Activated CD4-positive, alpha-beta memory T cell treated with anti-CD3 and anti-CD28 coated beads, Interleukin-2, amount 10 ng/mL, durations not matched to agents 7 days and 5 days (primary cell): ENCODE measurements at places on chromosomes 7 and 10. TPM values are rescaled to one million over a fixed set of nuclear protein-coding genes. Genes with fewer than 3 reads are reported as not detected.

- DNase-seq = no peak
These were observed 71.7 kb upstream of the ADAM12 start for GRCh38 chr10:126459878-126460481.

GRCh38 chr10:54094321-54094720 lies 706.7 kb downstream of the PCDH15 start:
- no peak for DNase-seq

DNA sequence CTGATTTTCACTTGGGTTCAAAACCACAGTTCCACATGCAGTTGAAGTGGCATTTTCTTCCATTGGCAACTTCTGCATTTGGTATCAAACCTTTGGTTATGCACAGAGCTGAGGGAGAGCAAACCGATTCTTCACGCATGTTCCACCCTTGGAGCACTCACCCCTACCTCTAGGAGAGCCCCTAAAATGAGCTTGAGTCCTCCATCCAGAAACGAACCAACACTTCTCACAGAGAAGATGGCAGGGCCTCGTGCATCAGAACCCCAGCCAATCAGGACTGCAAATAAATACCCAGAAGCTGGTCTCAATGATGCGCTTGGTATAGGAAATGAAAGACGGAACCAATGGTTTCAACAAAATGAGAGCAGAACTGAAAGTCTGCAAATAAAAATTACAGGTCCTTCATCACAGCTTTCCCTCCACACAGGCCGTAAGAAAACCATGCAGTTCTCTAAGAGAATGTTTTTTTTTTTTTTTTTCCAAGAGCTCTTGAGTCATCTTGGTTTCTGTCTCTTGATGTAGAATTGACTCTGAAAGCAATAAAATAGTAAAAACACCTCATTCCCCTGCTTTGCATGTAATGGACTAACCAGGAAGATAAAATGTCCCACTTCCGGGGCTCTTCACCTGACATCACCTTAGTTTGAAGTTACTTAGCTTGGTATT lies 23.9 kb downstream of the KLF6 start:
- no peak for DNase-seq

DNA sequence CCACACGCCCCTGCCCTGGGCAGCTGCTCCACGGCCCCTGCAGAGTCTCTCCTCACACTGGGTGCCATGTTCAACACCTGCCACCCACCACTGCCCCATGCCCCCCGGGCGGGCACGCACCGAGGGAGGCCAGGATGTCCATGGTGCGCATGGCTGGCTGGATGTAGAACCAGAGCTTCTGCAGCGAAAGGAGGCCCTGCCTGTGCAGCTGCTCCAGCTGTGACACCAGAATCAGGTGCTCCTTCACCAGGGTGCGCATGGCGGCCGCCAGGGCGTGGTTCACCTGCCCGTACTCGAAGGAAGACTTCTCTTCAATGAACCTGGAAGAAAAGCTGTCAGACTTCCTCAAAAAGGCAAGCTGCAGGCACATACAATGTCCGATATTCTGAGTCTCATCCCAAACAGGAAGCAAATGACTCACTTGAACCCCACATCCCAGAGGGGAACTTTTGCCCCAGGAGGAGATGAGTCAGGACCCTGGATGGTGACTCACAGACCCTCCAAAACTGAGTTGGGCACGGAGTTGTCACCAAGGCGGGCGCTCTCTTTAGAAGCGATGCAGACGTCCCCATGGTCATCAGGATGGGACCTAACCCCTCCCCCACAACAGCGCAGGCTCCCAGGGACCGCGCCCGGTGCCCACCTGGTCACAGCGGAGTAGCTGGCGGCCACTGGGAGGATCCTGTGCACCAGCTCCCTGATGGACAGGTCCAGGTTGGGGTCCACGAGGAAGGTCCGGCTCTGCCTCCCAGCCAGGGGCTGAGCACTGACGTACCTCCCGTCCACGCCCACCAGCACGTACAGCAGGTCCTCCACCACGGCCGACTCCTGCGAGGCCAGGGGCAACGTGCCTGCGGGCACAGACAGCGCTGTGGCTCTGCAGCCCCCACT lies 15.5 kb downstream of the TUBGCP2 start:
- no peak for DNase-seq

The SUGCT gene
- total RNA-seq = not detected

The PAX4 gene
- not detected for total RNA-seq
